ENCODE measurements at places on chromosomes 2 and 18.

- DNase-seq: no peak
Observed at GRCh38 chr2:165558832-165559231, 89.3 kb downstream of the CSRNP3 start.

- no peak for DNase-seq
Observed at GRCh38 chr2:3472966-3473365, 46.4 kb downstream of the ADI1 start.

- DNase-seq: no peak
Observed at GRCh38 chr2:163665817-163666216, 70.0 kb downstream of the FIGN start.

- DNase-seq: no peak
Observed at GRCh38 chr2:173151671-173152401, 76.2 kb downstream of the MAP3K20 start.

GRCh38 chr18:63107171-63107845 is 212.3 kb downstream of the BCL2 start:
- no peak for DNase-seq

DNA sequence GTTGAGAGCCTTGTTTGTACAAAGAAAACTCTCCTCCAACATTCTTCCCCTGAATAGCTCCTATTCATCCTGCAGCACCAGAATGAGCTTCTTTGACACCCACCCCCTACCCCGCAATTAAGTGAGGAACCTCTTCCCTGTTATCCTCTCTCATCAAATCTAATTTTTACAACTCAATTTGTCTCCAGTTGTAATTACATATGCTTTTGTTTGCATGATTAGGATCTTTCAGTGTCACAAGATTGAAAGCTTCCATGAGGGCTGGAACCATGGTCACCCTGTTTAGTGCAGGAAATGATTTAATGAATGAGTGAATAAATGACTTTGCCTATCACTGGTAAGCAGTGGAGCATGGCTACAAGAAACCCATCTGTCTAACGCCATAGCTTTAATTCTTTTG is 334.6 kb upstream of the KLHL29 start:
- no peak for DNase-seq

GRCh38 chr2:18598848-18599484 is 9.6 kb upstream of the NT5C1B start:
- DNase-seq: no peak

DNA sequence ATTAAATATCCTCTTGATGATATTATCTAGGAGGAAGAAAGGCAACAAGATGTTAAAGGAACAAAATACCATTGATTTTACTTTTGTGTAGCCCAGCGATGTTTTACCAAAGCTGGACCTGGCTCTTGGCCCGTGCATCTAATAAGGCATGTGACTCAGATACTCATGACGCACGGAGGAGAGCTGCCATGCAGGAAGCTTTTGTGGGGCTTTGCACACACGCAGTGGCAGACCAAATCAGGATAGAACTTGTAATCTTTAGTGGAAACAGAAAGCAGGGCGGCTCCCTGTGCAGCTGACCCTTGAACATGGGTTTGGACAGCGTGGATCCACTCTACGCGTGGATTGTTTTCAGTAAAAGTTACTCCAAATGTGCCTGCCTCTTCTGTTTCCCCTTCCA is 190.0 kb downstream of the NAPG start:
- no peak for DNase-seq

DNA sequence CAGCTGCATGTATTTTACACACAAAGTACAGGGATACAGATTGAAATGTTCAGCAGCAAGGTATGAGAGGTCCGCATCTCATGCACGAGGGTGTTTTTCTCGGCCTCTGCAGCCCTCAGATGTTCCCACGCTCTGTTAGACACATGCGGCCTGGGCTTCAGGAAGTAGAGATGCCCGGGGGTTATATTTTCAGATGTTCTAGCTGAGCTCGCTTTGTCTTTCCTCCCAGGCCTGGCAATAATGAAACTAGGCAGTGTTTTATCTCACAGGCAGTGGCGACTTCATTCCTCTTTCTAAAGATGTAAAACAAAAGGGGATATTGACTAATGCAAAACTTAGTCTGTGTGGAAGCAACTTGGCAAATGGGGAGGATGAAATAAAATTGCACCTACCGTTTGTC is 190.7 kb downstream of the GBX2 start:
- DNase-seq: no peak

- DNase-seq: no peak
Observed at GRCh38 chr2:235430366-235431083, 63.3 kb upstream of the AGAP1 start.

DNA sequence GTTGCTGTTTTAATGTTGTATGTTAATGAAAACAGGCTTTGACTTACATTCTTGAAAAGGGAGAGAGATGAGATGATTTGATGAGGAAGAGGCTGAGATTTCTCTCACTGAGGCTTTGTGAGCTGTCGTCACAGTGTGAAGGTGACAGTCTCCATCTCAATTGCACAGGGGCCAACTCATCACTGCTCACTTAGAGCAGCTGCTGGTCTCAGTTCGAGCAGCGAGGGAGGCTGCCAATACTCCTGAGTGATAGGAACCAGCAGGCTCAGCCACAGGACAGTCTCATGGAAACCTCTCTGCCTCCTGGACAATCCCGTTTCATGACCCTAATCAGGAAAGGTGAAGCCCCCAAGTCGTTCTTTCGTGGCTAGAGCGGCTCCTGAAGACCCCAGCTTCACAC is 170.7 kb upstream of the SOX11 start:
- DNase-seq: no peak

Data from activated CD4-positive, alpha-beta T cell treated with anti-CD3 and anti-CD28 coated beads, Interleukin-2, amount 50 U/mL, for 24 hours (primary cell).